ENCODE measurements at places on chromosomes 3 and 15. TPM values are rescaled to one million over a fixed set of nuclear protein-coding genes. Genes with fewer than 3 reads are reported as not detected.

DNA sequence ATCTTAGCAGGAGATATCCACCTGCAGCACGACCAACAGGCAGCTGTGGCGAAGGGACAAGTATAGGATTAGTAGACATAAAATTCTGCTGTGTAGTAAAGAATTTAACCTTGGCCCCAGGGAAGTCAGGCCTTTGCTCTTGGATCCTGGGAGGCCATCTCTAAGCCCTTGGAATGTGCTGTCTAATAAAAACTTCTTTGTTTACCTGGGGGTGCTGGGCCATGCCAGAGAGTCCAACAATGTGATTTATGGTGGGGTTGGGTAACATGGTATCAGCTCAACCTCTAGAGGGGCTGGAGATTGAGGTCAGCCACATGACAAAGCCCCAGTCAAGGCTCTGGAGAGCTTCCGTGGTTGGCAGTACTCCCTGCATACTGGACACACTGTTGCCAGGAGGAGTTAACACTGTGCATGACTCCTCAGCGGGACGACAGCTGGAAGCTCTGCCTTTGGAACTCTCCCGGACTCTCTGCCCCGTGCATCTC, 52.4 kb downstream of the HEG1 start:
- DNase-seq, result peak; percentile 51

GRCh38 chr3:10577486-10577885, 72.1 kb upstream of the ATP2B2 start:
- DNase-seq, result no peak

GRCh38 chr3:71758091-71758490, 4.4 kb downstream of the GPR27 start:
- no peak for DNase-seq

- DNase-seq, result no peak
These were observed 9.7 kb downstream of the NEIL1 start for GRCh38 chr15:75356517-75356916.

DNA sequence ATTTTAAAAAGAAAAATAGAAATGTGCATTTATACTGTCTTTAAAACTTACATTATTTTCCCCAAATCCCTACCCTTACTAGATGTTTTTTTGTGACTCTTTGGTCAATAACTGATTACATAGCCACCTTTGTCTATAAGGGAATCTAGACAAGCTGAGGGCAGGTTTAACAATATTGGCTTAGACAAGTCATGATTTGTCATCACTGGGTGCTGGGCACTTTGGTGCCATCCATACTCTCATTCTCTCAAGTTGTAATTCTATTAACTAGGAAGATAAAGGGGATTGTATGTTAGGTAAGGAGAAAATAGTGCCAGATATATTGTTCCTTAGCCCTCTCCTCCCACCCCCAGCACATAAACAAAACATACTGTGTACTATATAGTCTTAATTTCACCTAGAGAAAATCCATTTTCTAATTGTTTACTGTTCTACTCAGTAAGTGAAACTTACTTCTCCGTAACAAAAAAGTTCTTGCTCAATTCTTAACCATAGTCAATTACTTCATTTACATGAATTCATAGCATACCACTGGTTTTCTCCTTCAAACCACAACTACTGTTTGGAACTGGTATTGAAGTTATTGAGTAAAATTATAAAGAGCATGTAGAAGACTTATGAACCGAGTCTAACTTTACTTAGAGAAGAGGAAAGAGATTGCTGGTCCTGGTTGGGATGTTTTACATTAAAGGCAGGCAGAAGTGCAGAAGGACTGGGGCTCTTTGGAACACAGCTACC, 877.1 kb downstream of the PDCD6IP start:
- DNase-seq, result no peak

DNA sequence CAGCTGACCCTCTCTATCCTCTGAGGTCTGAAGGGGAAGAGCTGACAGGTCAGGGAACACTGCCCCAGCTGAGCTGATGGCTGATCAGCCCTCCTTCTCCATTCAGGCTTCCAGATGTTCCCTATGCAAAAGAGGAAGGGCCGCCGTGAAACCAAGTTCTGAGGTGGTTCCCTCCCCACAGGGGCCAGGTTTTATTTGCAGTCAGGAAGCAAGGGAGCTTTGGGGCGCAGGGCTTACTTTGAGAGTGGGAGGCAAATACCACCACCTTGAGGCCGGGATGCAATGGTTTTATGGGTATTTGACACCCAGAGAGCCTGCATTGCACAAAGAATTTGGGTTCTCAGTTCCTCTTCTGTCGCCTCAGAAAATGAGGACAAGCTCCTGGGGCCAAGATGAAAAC, 186.9 kb downstream of the ARRDC4 start:
- no peak for DNase-seq

DNA sequence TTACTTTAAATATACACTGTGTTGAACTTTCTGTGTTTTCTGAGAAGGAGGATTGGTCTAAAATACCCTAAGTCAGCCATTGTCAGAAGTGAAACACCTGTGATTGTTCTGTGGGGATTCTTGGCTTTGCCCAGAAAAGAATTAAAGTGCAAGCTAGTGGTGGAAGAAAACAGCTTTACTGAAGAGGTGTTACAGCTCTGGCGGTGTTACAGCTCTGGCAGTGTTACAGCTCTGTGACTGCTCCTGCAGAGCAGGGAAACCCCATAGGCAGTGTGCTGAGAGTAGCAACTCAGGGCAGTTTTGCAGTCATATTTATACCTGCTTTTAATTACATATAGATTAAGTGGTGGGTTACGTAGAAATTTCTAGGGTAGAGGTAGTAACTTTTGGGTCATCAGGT, 66.6 kb downstream of the C3orf20 start:
- no peak for DNase-seq

DNA sequence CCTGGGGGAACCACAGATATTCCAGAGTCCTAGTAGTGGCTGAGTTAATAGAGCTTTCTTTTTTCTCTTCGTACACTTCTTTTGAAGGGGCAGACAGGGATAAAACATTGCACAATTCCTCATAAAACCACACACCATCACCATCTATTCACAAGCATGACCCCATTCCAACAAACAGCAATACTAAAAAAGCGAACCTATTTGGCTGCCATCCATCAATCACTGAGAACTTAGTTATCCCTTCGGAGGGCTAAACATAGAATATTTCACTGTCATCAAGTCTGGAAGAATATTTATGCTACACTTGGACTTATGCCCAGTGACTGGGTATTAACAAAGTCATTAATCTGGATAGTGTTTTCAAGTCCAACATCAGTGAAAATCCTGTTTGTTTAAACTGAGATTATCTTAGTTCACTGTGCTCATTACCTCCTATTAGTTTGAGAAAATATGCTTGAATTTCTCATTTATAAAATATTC, 80.3 kb upstream of the PRTG start:
- DNase-seq, result peak; percentile 20

- DNase-seq, result no peak
These were observed 11.1 kb downstream of the GP5 start for GRCh38 chr3:194387926-194388418.

DNA sequence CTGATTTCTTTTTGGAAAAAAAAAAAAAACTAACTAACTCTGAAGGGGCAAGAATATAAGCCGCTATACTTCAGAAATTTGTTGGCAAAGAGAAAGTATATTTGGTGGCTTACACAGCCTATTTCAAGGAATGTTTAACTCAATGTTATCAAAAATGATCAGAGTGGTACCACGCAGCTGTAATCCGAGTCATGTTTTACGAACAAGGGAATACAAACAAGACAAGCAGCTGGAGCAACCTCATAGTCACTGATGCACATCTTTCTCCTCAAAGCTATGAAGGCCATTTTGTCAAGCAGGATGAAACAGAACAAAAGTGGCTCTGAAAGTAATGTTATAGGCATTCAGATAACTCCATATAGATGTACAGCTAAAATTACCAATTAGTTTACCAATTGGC, 81.2 kb downstream of the SCAPER start:
- DNase-seq, result no peak

DNA sequence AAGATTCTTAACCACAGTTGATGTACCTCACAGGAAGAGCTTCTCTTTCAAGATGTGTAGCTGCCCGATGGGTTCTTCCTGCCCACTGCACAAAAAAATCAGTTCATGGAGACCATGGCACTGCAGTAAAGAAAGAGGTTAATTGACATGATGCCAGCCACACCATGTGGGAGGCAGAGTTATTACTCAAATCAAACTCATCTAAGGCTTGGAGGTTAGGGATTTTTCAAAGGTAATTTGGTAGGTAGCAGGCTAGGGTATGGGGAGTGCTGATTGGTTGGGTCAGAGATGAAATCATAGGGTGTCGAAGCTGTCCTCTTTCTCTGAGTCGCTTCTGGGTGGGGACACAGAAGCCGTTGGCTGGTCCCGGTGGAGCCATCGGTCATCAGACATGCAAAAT, 57.4 kb upstream of the BDH1 start:
- DNase-seq, result no peak

DNA sequence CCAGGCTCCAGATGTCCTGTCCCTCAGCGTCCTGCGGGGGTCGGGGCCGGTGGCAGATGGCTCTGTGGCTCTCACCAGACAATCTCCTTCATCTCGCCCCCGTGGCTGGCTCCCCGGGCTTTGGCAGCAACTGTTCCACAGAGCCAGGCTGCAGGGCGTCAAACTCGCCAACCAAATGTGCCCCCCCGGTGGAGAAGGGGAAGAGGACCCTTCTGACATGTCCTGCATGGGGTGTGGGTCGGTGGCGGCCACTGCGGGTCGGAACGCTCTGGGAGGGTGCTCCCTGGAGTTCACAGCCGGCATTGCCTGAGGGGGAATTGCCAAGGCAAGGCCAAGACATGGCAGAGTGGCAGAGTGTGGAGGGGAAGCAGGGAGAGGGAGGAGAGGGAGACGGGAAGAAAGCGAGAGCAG, 36.0 kb downstream of the BDH1 start:
- no peak for DNase-seq

DNA sequence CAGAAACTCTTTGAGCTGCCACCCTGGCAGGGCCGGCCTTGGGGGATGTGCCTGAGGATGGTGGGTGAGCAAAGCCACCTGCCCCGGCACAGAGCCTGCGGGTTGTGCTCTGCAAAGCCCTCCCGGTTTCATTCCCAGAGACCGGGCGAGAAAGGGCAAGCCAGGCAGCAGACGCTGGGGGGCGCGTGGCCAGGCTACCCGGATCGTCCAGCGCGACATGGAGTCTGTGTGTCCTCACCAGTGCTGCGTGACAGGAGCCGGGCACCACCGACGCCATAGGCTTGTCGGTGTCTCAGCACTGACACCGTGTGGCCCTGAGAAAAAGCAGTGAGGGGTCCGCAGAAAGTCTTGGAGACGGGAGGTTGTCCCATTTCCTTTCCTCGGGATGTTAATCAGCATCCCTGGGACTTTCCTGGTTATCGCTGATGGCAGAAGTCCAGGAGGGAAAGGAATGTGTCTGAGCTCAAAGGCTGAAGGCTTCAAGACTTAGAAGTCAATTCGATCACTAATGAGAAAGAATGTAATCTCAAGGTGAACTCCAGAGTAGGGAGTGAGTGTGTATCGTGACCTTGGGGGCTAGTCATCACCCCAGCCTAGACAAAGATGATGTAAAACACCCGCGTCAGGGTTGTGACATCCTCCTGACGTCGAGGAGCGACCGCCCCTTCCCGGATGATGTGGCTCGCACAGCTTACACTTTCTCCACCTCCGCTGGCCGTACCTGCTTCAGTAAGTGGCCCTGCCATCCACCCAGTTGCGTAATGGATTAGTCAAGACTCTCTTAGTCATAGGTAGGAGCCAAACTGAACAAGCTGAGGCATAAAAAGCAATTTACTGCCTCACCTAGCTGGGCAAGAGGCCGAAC, 36.3 kb upstream of the PLA2G4E start:
- peak; percentile 58 for DNase-seq

- no peak for DNase-seq
These were observed 513.9 kb downstream of the TBL1XR1 start for GRCh38 chr3:176683382-176683781.

GRCh38 chr15:80246425-80246894, 5.6 kb downstream of the CTXND1 start:
- no peak for DNase-seq

DNA sequence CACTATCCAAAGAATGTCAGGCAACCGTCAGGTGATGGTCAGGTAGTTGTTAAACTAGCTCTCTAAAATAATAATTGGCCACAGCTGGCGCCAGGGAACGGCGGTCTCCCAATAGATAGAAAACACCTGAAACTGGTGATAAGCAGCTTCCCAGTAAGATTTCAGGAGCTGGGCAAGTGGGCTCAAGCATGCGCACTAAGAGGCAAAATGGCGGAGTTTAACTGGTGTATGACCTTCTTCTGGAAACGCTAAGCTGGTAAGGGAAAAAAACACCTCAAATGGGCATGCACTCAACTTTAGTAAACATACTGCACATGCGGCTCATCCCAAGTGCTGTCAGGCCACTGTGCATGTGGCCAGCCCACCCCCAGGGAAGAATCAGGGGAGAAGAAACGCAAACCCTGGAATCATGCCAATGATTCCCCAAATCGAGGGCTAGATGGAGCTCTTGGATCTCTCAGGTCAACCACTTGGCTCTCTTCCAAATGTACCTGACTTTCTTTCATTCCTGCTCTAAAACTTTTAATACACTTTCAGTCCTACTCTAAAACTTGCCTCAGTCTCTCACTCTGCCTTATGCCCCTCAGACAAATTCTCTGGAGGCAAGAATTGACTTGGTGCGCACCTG, 195.0 kb downstream of the ZNF621 start:
- peak; percentile 48 for DNase-seq

- no peak for DNase-seq
These were observed 122.5 kb downstream of the ADAM10 start for GRCh38 chr15:58627046-58627445.

DNA sequence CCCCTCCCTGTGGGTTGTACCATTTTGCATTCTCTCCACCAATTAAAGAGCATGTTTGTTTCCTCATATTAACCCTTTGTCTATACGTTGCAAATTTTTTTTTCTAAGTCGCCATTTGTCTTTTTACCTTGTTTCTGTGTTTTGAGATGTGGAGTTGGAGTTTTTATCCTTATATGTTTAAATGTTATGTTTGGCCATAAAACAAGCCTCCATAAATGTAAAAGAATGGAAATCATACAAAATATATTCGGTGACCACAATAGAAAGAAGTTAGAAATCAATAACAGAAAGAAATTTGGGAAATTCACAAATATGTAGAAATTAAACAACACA, 29.2 kb downstream of the LRRK1 start:
- no peak for DNase-seq

GRCh38 chr3:172803489-172803888, 53.0 kb downstream of the ECT2 start:
- DNase-seq, result no peak

GRCh38 chr3:61729038-61729634, 167.8 kb downstream of the PTPRG start:
- no peak for DNase-seq

GRCh38 chr15:25433118-25433865, 5.5 kb downstream of the UBE3A start:
- no peak for DNase-seq

The MYLK gene
- 23.9 TPM for polyA plus RNA-seq

The LRRN1 gene
- 54.2 TPM for polyA plus RNA-seq

The ZBED2 gene
- not detected for polyA plus RNA-seq

The KNG1 gene
- polyA plus RNA-seq, result 0.06 TPM

Data from hindlimb muscle (tissue), 1 donor.